HepG2 (cell line): ENCODE measurements at places on chromosomes 12 and 14. TPM values are rescaled to one million over a fixed set of nuclear protein-coding genes. Genes with fewer than 3 reads are reported as not detected.

The MAP1LC3B2 gene
- 0.60 and 0.70 TPM in 2 replicates for total RNA-seq

The OR6C2 gene
- total RNA-seq = not detected in 2 replicates

The RDH16 gene
- total RNA-seq = 0.07 and 0.13 TPM in 2 replicates

The PROX2 gene
- not detected in 2 replicates for total RNA-seq

The CHGA gene
- total RNA-seq = not detected in 2 replicates

The LRFN5 gene
- not detected in 2 replicates for total RNA-seq

The ZFHX2 gene
- total RNA-seq = 0.44 and 0.49 TPM in 2 replicates

The KCNK10 gene
- total RNA-seq = not detected in 2 replicates

The KRT74 gene
- not detected in 2 replicates for total RNA-seq

The SOAT2 gene
- 6.1 and 14.9 TPM in 2 replicates for total RNA-seq

The PRH2 gene
- 0.24 TPM in 1 of 2 replicates, not detected in the other for total RNA-seq

The KRT80 gene
- total RNA-seq = 0.27 and 0.58 TPM in 2 replicates

The KIAA0586 gene
- total RNA-seq = 25.2 and 37.6 TPM in 2 replicates

DNA sequence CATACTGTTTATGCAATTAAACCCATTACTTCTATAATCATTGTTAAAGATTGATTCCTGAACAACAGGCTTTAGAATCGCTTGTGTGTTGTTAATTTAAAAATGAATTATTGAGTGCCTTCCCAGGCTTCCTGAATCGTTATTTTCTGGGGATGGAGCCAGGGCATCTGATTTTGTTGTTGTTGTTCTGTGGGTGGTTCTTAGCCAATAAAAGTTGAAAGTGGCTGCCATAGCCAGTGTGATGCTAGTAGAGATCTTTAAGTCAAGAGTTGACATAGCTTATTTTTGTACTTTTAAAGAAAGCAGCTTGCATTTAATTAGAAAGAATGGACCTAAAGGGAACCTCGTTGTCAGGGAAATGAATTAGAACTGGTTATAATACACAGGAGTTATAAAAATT, 6.4 kb downstream of the GOLGA5 start:
- no peak overlapping the region for H3K4me3 ChIP-seq
- peaks cover 61% of the 10 kb centered on the region for H3K4me1 ChIP-seq
- H3K36me3 ChIP-seq = peaks cover 1% of the 10 kb centered on the region

DNA sequence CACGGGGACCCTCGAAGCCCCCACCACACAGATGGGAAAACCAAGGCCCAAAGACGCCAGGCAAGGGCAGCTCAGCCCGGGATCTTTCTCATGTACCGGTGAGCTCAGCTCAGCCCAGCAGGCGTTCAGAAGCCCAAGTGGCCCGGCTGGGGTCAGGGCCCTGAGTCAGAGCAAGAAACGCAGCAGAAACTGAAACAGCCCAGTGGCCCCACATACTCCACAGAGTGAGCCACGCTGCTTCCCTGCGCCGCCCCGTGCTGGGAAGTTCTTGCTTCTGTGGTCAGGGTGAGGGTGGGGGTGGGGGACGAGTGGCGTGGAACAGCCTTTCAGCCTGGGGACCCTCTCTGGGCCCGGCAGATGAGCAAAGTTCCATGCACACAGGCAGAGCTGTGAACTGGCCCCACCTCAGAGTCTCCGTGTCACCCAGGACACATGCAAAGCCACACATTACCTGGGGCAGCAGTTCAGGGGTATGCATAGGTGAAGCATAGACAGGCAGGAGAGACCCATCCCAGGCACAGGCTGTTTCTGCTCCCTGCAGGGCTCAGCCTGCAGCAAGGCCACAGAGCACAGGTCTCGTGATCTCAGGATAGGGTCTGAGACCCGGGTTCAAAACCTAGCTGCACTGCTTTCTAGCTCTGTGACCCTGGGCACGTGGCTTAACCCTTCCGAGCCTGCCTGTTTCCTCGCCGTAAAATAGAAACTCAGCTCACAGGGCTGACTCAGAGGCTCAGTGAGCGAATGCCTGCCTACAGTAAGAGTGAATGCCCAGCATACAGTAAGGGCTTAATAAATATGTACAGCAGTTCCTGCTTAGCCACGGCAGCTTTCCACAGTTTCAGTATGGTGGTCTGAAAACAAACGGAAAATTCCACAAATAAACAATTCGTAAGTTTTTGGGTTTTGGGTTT, 21.6 kb downstream of the NCOR2 start:
- H3K36me3 ChIP-seq = peaks cover 1% of the 10 kb centered on the region
- H3K27ac ChIP-seq = no peak overlapping the region
- 0 out of 2 replicates have a peak, but pooled peaks cover 9% of the 10 kb centered on the region for H3K4me1 ChIP-seq
- H3K27me3 ChIP-seq = no peaks in the 10 kb centered on the region
- H3K4me3 ChIP-seq = no peak overlapping the region

DNA sequence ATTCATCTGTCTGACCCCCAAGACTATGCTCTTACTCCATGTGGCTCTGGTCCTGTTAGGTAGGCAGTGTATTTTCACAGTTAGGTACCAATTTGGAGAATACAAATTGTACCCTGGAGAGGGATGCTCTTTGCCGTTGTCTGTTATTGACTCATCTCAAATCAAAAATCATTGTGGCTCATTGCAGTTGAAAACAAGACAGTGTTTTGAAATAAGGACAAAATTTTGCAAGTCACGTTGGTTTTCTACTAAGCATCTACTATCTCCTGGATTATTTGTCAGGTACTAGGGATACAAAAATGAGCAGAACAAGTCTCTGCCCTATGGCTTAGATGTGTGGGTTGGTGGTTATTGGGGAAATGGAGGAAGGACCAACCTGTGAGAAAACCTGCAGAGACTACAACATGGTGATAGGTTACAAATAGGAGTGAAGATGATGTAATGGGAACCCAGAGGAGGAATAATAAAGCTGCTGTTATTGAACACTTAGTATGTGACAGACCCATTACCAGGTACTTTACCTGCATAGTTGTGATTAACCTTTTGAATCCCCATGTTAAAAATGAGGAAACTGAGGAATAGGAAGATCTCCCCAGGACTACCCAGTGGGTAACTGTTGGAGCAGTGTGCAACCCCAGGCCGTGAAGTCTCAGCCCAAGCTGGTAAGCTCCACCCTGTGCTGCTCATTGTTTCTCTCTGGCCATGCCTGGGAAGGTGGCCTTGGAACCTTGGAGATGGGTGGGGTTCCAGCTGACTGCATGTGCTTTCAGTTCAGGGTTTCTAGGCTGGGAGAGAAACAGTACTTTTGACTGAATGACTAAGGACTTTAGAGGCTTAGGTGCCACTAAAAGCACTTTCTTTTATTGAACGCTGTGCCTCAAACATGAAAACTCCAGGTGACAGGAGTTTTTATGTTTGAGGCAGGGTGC, 72.9 kb upstream of the SRSF5 start:
- H3K36me3 ChIP-seq = no peaks in the 10 kb centered on the region
- H3K4me3 ChIP-seq = no peak overlapping the region
- peak; percentile 86 for DNase-seq
- no peaks in the 10 kb centered on the region for H3K27me3 ChIP-seq
- H3K4me1 ChIP-seq = peaks cover 100% of the 10 kb centered on the region

GRCh38 chr14:74618078-74618952, 6.3 kb upstream of the LTBP2 start:
- H3K36me3 ChIP-seq = no peaks in the 10 kb centered on the region
- no peaks in the 10 kb centered on the region for H3K27me3 ChIP-seq
- H3K27ac ChIP-seq = peak overlapping the region; percentile 50
- DNase-seq = peak; percentile 90
- peaks cover 62% of the 10 kb centered on the region for H3K4me1 ChIP-seq

DNA sequence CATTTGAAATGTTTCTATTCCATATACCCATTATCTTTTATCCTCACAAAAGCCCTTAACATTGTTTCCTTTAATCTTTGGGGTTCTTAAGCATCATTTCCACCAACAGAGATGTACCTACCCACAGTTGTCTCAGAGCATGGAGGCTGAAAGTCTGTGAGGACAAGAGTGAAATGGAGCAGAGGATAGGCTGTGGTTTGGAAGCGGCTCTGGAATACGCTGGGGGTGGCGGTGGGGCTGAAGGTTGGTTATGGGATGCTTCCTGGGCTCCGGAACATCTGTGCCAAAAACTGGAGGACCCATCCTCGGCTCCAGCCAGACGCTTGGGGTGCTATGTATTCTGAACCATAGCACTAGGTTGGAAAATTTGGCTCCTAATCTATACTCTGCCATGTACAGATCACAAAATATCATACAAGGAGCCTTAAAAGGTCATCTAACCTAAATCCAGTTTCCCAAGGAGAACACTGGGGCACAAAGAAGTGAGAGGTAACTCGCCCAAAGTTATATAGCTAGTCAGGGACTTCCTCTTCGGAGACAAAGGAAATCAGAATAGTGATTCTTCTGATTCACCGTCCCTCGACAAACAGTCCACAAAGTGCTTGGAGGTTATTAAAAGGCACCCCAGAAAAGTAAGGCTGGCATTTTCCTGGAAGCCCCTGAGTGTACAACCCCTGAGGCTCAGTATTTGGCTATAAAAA, 2.5 kb downstream of the PPP1R3E start:
- H3K27me3 ChIP-seq = no peaks in the 10 kb centered on the region; the same call in 2 of the 3 replicates
- H3K4me1 ChIP-seq = peaks cover 48% of the 10 kb centered on the region
- DNase-seq = no peak

GRCh38 chr14:94570440-94570839, 9.2 kb downstream of the SERPINA4 start:
- peaks cover 74% of the 10 kb centered on the region for H3K4me1 ChIP-seq
- H3K4me3 ChIP-seq = no peak overlapping the region
- no peaks in the 10 kb centered on the region for H3K27me3 ChIP-seq
- no peak for DNase-seq

DNA sequence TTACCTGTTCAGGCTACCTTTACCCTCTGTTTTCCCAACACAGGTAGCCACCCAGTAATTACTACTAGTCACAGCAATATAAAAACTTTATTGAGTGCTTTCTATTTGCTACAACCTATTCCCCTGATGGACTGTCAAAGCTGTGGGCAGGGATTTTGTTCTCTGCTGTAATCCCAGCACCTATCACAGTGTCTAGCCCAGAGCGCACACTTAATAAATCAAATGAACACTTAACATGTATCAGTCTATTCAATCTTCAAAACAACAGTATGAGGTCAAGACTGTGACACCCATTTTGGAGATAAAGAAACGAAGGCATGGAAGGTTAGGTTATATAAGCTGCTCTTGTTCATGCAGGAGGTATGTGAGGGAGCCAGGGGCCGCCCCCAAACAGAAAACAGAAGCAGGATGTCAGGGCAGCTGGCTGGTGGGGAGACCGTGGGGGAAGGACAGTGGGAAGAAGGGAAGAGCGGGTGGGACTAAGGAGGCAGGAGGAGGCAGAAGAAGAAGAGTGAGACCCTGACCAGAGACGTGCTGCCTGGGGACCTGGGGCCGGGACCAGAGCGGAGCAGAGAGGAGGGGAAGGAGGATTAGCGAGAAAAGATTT, 1.7 kb downstream of the TNFRSF1A start:
- peak overlapping the region; percentile 82 for H3K27ac ChIP-seq
- H3K36me3 ChIP-seq = no peaks in the 10 kb centered on the region
- H3K4me3 ChIP-seq = peak overlapping the region; percentile 99
- no peaks in the 10 kb centered on the region; the same call in 2 of the 3 replicates for H3K27me3 ChIP-seq
- peaks cover 82% of the 10 kb centered on the region for H3K4me1 ChIP-seq
- no peak for DNase-seq

DNA sequence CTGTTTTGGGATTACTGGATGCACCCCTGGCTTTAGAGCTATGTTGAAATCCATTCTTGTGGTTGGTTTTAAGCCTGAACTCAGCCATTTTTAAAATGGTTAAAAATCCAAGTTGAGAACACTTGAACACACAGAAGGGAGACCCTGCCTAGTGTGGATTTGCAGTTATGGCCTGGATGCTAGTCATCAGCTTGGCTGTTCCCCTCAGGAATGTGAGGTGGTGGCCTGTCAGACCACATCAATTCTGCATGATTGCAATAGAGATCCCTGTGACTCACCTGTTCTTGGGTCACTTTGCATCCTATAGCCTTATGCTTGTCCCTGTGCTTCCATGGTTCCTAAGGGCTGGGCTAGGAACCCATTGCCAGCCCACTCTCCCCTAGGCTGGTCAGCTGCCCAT, 454.1 kb downstream of the ATP23 start:
- no peak overlapping the region for H3K4me3 ChIP-seq
- no peaks in the 10 kb centered on the region for H3K4me1 ChIP-seq
- no peaks in the 10 kb centered on the region for H3K27me3 ChIP-seq

- peak overlapping the region; percentile 88 for H3K27ac ChIP-seq
- peak; percentile 43 for DNase-seq
- H3K36me3 ChIP-seq = peaks cover 17% of the 10 kb centered on the region; the same call in 2 of the 3 replicates
These were observed 93.8 kb downstream of the RFLNA start for GRCh38 chr12:124388679-124389137.

- no peak overlapping the region for H3K4me3 ChIP-seq
- H3K36me3 ChIP-seq = no peaks in the 10 kb centered on the region
- DNase-seq = no peak
- H3K27ac ChIP-seq = no peak overlapping the region
- 0 out of 3 replicates have a peak, but pooled peaks cover 3% of the 10 kb centered on the region for H3K27me3 ChIP-seq
These were observed 23.5 kb downstream of the UNC79 start for GRCh38 chr14:93454224-93454623.

DNA sequence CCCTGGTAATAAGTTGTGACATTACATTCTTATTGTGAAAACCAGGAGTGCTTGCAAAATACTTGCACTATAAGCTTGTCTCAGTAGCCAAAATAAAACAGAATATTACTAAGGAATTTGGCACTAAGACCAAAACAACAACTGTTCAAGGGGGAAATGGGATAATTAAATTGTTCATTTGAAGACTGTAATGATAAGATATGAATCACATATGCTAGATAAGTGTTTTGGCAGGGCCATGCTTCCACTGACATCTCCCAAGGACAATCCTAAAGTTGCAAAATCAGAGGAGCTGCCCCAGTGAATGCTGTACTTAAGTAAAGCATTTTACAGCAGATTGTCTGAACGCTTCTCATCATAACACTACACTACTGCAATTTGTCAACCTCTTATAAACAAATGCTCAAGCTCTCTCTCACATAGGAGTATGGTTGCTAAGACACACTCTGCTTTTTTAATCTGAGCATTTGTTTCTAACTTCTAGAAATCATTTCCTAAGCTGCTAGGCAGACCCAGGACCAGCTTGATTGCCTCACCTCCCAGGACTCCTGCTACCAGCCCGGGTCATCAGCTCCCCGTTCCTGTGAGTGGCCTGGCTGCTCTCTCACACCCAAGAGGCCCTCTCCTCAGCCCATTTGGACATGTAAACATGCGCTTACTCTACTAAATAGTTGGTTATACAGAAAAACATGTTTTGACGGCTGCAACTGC, 191.5 kb downstream of the PAX9 start:
- H3K27me3 ChIP-seq = no peaks in the 10 kb centered on the region
- DNase-seq = no peak
- no peak overlapping the region for H3K4me3 ChIP-seq
- H3K36me3 ChIP-seq = no peaks in the 10 kb centered on the region
- peaks cover 6% of the 10 kb centered on the region; the same call in 1 of the 2 replicates for H3K4me1 ChIP-seq

DNA sequence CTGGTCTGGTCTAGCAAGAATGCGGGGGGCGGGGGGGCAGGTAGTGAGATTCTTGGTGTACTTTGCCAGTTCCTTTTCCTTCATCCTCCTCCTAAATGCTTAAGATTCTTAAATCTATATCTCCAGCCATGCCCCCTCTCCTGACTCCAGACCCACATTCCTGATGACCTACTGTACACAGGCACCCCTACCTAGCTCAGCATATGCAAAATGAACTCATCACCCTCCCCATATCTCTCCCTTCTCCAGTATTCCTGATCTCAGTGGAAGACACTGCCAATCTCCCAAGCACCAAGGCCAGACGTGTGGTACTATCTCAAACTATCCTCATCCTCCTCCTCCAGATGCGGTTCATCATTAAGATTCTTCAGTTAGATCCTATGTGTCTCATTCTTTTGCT, 215.8 kb downstream of the SPTSSA start:
- H3K27ac ChIP-seq = no peak overlapping the region
- no peaks in the 10 kb centered on the region for H3K4me1 ChIP-seq
- no peaks in the 10 kb centered on the region for H3K27me3 ChIP-seq
- H3K4me3 ChIP-seq = no peak overlapping the region

GRCh38 chr12:69897744-69898143, 72.7 kb downstream of the MYRFL start:
- DNase-seq = no peak
- no peaks in the 10 kb centered on the region for H3K27me3 ChIP-seq
- no peaks in the 10 kb centered on the region for H3K4me1 ChIP-seq
- H3K36me3 ChIP-seq = no peaks in the 10 kb centered on the region
- H3K27ac ChIP-seq = no peak overlapping the region
- no peak overlapping the region for H3K4me3 ChIP-seq
